ENCODE measurements at places on chromosomes 5 and 9.

DNA sequence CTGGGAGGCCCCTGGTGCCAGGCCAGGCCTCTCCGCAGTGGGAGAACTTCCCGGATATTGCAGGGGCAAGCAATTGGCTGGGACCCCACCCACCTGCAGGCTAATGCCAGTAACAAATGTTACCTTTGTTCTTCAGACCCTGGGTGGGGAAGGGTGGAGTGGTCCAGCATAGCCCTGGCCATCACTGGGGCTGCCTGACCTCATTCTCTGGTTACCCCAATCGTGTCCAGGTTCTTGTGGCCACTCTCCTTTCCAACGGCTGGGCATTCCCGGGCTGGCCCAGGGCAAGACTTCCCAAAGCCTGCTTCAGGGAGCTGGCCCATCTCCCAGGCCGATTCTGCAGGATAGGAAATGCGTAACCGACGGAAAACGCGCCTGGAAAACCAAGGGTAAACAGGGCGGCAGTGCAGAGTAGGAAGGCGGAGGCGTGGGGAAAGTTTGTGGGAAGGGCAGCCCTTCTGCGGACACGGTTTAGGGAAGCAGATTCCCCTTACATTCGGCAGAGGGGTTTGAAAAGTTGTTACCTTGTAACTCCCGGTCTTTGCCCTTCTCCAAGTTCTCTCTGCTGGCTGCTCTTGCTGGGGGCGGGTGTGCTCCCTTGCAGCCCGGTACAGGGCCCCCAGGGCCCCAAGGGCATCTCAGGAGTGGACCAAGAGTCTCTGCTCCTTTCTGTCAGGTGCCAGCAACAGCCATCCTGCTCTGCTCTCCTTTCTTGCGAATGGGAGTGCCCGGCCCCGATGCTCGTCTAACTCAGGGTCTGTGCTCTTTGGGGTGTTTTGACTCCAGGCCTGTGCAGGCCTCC is 3.5 kb downstream of the NRARP start:
- no peak for DNase-seq

DNA sequence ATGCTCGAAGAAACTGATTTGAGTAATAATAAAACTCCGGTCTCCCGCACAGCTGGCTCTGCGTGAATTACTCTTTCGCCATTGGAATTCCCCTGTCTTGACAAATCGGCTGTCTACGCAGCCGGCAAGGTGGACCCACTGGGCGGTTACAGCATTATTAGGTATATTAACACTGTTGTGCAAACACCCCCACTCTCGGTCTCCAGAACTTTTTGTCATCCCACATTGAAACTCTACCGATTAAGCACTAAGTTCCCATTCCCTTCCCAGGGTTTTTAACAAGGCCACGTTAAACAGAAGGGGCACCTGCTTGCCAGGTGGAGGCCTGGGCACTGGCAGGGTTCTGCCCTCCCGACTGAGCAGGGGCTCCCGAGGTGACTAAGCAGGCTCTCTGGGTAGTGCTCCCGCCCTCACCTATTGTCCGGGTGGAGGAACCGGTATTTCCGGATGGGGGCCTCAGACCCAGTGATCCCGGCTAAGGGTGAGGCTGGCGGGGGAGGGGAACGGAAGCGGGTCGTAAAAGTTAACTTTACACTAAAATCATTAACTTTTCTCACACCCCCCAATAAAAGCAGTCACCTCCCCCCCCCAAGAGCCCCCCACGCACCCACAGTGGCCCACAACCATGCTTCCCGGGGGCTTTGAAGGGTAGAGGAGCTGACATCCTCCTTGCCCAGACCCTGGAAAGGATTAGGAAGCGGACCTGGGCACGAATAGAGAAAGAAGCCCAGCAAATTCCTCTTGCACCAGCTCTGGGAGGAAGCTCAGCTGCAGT is 53.5 kb upstream of the TJP2 start:
- DNase-seq: no peak

- DNase-seq: no peak
Observed at GRCh38 chr9:112493393-112494137, 6.9 kb downstream of the KIAA1958 start.

GRCh38 chr9:14812806-14813205 is 90.3 kb upstream of the CER1 start:
- no peak for DNase-seq

All from CD4-positive, alpha-beta T cell treated with Interleukin-4 for 4 hours (primary cell).